ENCODE measurements at places on chromosomes 1 and 21.

DNA sequence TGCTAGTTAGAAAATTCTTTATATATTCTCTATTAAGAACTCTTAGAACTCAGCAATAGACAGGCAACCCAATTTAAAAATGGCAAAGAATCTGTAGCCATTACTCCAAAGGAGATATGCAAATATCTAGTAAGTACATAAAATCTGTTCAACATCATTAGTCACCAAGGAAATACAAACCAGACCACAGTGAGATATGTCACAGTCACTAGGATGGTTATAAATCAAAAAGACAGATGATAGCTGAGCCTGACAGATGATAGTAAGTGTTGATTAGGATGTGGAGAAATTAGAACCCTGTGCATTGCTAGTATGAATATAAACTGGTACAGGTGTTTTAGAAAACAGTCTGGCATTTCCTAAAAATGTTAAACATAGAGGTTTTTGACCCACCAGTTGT, 26.6 kb downstream of the SRSF11 start:
- no peak for DNase-seq

DNA sequence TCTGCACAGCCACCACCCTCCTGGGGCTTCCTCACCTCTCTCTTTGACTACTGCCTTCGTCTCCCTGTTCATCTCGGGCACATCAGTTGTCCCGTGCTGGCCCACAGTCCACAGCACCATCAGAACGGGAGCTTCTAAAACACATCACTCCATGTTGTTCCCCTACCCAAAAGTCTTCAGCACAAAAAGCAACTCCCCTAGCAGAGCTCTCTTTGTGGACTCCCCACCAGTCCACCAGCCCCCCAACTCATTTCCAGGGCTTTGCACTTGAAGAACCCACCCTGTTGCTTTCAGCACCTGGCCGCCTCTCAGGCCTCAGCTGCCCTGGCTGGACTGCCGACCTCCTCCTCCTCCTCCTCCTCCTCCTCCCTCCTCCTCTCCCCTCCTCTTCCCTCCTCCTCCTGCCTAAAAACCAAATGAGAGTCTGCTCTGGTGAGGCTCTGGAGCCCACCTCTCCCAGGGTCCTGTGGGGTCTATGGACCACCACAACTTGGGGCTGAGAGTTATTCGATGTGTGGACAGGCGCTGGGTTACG, 251.2 kb upstream of the VAMP3 start:
- DNase-seq = no peak

DNA sequence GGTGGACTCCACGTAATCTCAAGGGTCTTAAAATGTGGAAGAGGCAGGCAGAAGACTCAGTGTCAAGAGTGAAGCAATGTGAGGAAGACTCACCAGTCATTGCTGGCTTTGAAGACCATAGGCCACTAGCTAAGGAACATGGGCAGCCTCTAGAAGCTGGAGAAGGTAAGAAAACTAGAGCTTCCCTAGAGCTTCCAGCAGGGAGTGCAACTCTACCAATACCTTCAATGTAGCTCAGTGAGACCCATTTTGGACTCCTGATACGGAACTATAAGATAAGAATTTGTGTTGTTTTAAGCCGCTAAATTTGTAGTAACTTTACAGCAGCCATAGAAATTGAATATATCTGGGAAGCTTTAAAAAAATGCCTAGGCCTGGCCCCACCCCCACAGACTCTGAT, 18.9 kb downstream of the METTL13 start:
- no peak for DNase-seq

DNA sequence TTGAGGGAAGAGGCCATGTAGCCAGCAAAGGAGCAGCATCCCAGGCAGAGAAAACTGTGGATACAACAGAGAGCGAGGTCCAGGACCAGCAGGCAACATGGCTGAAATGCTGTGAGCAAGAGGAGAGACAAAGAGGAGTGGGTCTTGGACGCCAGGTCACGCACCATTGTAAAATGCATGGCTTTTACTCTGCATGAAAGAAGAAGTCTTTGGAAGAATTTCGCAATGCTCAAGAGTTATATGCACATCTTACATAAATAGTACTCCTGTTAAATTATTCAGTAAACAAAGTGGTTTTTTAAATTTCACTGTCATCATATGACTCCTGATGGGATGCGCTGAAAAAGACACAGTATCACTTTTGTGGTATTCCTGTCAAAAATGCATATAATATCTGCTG, 3.5 kb downstream of the CD244 start:
- DNase-seq = no peak

DNA sequence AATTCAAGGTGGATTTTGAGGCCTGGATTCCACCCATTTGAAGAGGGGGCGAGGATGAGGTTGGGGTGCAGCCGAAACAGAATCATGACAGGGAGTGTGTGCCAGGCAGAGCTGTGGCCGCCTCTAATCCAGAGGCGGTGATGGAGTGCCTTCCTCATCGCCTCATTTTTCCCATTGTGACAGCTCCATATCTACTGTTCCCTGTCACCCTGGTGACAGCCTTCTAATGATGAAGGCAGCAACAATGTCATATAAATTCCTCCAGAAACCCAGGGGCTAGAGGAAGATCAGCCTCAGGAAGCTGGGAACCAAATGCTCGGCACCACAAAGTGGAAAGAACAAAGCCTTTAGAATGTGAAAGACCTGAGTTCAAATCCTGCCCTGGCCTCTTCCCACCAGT, 42.0 kb downstream of the LRRN2 start:
- no peak for DNase-seq

DNA sequence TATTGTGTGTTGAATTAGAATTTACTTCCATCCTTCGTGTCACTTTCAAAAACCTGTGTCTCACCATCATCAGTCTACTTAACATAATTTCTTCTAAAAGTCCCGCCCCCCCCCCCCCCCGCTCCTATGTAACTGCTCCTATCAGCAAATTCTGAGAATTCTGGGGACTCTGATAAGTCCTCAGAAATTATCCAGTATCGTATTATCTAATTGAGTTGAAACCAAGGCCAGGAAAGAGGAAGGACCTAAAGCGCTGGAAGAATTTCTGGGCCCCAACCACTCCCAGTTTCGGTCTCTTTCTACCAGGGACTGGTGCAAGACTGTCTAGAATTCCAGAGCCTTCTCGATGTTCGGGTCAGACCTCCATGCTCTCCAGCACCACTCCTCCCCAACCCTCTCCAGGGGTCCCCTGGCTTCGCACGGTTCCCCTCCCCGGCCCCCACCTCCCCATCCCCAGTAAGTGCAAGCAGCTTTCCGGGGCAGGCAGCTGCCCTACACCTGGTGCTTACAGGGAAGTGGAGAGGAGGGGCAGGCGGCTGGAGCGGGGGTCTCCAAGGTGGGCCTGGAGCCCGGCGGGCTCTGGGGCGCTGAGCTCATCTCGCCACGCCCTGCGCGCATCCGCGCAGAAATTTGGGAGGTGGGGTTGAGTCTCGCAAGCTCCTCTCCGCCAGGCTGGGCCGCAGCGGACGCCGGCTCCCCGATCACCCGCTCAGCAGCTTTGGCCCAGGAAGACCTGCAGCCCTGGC, 16.0 kb upstream of the ZNF496 start:
- DNase-seq = no peak

DNA sequence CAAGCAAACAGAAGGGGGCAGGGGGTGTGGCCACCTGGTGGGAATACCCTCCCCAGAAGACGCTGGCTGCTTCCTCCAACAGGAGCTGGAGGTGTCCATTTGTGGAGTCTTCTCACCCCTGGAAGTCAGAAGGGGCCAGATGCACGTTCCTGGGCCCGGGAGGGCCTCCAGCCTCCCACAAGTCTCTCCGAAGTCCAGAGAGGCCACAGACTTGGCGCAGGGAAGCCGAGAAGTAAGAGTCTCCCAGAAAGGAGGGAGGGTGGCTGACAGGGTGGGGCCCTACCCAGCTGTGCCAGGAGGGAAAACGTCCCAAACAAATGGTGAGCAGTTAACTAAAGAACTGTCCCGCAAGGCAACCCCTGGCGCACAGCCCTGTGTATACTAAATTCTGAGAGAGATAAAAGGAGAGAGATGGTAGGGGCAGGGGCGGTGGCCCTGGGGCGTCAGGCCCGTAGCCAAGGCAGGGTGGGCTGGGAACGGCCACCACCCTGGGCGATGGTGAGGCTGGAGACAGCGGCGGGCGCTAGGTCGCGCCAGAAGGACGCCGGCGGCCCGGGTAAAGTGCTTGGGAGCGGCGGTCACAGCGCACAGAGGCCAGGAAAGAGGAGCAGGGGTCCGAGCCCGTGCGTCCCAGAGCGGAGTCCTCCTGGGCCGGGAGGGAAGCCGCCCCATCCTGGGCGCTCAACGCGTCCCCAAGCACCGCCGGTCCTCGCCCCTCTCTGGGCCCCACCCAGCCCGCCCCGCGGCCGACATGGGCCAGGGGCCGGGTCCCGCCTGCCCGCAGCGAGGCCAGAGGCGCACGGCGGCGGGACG, 1.2 kb downstream of the CHD5 start:
- DNase-seq = no peak

Data from tibial nerve (tissue), 4 donors.